A549 treated with GW870086 at 1 μM for 4 hours (cell line): ENCODE measurements at places on chromosomes 16 and 17. TPM values are rescaled to one million over a fixed set of nuclear protein-coding genes. Genes with fewer than 3 reads are reported as not detected.

ELMO3 gene
- total RNA-seq = 0.99 to 1.5 TPM (median 1.4 TPM) in 5 replicates

CHD9NB gene
- total RNA-seq = 0.88 to 1.6 TPM (median 1.0 TPM) in 5 replicates

KRT40 gene
- not detected in 5 replicates for total RNA-seq

YPEL2 gene
- 1.9 to 3.7 TPM (median 3.4 TPM) in 5 replicates for total RNA-seq

SGCA gene
- 1.3 to 1.9 TPM (median 1.7 TPM) in 5 replicates for total RNA-seq

NPW gene
- total RNA-seq = 0.44 to 1.7 TPM (median 0.85 TPM) in 5 replicates
